ENCODE measurements at places on chromosomes 2 and 18.

DNA sequence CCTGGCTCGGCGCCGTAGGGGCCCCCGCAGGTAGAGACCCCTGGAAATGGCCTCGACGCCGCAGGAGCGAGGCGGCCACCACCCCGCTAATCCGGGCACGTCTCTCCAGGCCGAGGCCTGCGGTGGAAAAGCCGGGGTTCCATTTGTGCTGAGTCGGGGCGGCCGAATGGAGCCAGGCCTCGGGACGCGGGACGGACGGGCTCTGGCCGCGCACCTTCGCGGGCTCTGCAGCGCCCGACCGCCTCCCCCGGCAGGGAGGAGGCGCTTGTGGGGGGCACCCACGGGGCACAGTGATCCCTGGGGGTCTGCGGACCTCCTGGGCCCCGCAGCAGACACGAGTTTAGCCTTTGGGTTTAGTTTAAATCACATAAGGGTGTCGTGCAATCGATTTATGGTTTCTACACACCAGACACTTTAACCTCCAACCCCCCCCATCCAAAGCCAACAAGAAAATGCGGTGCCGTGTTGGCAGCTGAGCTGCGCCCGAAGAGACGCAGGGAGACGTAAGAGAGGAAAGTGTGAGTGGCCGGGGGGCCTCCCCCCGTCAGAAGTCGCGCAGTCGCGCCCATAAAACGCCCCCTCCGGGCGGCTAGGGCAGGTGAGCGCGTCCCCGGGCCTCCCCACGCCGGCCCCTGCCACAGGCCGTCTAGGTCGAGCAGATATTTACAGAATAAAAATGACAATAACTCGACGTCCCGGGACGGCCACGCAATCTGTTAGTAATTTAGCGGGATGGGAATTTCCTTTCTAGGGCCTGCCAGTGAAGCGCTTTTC lies 1.0 kb upstream of the NFATC1 start:
- no peak for DNase-seq

GRCh38 chr2:119544075-119544938 lies at the start of gene CFAP221:
TSS of gene CFAP221 (plus strand) at chr2:119544449. CDS start at chr2:119546132, 1,683 bp downstream.
- DNase-seq: no peak

- no peak for DNase-seq
These were observed 243.5 kb downstream of the GBX2 start for GRCh38 chr2:235924675-235925063.

- no peak for DNase-seq
These were observed 549.6 kb upstream of the CELF4 start for GRCh38 chr18:38115201-38115600.

DNA sequence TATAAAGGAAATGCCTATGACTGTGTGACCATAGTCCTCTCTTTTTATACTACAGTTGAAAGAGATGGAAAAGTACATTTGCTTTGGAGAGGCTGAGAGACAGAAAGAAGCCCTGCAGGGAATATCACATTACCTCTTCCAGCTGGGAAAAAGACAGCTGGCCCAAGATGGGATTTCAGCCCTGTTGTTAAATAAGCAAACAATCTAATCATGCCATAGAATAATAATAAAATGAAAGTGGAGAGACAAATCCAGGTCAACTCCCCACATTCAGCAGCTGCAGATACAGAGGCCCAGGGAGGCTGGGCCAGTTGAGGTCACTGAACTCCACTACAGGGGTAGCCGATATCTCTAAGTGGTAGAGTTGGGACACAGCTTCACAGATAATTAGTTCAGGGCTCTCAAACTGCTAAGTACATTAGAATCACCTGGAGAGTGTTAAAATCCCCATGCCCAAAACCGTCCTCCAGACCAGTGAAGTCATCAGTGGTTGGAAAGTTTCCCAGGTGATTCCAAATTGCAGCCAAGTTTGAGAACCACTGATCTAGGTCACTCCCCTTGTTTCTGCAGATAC lies 81.9 kb downstream of the MOGAT1 start:
- no peak for DNase-seq

GRCh38 chr18:55625901-55626300 lies 37.9 kb upstream of the TCF4 start:
- no peak for DNase-seq

DNA sequence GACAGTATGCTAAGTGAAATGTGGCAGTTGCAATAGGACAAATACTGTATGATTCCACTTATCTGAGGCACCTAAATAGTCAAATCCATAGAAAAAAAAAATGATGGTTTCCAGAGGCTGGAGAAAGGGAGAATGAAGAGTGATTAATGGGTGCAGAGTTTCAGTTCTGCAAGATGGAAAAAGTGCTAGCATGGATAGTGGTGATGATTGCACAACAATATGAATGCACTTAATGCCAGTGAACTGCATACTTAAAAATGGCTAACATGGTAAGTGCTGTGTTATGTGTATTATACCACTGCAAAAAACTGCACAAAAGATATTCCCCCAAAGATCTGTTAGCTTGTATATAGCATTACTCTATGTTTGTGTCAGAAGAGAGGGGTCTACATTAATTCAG lies 185.4 kb downstream of the INHBB start:
- DNase-seq: no peak

- no peak for DNase-seq
These were observed 28.1 kb upstream of the SLC4A10 start for GRCh38 chr2:161596148-161596547.

- no peak for DNase-seq
These were observed 16.6 kb downstream of the SOWAHC start for GRCh38 chr2:109630441-109631430.

DNA sequence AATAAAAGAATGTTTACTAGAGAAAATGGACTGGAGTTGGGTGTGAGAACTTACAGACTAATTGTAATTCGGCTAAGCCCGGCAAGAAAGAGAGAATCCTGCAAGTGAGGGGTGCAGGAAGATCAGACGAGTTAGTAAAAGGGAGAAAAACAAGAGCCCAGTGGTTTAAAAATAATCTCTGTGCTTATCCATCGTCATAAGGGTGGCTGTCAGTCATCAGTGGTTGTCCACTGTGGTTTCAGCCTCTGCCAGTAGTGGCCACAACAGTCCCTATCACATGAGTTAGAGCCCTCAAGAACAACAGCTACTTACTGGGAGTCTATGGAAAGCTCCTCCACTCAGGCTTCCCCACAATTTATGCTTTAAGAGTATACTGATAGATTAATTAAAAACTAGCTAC lies 239.8 kb downstream of the SETBP1 start:
- no peak for DNase-seq

- DNase-seq: no peak
These were observed 89.3 kb upstream of the TANK start for GRCh38 chr2:161070693-161071479.

DNA sequence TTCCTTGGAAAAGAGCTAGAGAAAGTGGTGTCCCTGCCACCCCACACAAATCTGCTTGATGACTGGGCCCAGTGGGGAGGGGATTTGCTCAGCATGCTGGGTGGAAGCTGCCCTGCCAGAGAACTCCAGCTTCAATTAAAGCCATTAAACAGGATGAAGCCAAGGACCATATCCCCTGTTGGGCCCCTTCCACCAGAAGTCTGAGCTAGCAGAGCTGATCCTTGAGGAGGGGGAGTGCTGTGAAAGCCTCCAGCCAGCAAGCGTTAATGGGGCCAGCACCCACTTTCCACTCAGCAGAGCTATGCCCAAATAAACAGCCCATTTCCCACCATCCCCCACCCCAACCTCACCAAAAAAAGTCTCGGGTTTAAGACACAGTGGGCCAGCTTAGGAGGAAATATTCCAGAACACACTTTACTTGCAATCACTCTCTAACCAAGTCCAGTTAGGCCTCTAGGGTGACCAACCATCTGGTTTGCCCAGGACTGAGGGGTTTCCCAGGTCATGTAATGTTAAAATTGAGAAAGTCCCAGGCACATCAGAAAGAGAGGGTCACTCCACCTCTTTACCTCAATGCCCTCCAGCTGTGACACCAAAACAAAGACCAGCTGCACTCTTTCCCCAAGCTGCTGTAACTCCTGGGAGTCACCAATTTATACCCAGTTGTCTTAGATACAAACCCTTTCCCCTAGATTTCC lies 132.3 kb downstream of the FOXI3 start:
- no peak for DNase-seq

- no peak for DNase-seq
These were observed 109.6 kb upstream of the KYNU start for GRCh38 chr2:142767847-142768246.

DNA sequence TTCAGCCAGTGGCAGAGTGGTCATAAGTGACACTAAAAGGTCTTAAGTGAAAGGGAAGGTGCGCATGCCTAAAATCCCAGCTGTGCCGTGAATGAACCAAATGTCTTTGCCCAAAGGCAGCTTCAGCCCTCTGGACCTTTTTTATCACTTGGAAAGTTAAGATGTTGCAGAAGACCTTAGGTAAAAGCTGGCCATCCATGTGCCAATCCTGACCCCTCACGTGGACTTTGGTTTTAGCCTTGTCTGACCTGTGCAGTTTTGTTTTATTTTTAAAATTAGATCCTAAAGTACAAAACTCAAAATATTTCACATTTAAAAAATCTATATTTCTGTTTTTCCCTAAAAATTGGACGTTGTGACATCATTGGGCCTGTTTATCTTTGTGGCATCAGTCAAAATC lies 429.5 kb downstream of the STK39 start:
- no peak for DNase-seq

DNA sequence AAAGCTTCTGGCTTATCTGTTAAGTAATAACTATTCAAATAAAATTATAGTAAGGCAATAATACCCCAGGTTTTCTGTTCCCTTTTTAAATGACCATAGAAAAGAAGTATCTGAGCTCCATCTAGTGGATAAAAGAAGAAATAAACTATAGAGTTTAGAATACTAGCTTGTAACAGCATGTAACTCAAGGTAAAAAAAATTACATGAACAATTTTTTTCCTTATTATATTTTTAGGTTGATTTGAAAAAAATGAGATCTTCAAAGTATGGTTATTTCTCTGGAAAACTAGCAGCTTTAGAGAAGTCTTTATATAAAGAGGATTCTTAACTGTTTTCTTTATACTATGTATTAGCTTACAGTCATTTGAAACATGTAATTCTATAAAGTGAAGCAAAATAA lies 58.1 kb downstream of the NCKAP1 start:
- no peak for DNase-seq

DNA sequence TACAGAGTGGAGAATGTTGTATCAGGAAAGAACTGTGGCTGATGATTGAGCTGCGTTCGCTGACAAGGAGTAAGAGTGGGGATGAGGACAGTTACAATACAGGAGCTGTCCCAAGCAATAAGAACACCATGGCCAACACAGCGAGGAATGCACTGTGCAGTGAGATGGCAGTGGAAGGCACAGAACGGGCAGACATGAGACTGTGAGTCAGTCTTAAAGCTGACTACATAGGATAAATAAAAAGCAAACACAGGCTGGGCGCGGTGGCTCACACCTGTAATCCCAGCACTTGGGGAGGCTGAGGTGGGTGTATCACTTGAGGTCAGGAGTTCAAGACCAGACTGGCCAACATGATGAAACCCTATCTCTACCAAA lies 89.8 kb downstream of the CABYR start:
- no peak for DNase-seq

- no peak for DNase-seq
These were observed 34.7 kb downstream of the TFPI start for GRCh38 chr2:187519419-187520120.

GRCh38 chr2:74328074-74328473 lies 15.1 kb downstream of the SLC4A5 start:
- no peak for DNase-seq

DNA sequence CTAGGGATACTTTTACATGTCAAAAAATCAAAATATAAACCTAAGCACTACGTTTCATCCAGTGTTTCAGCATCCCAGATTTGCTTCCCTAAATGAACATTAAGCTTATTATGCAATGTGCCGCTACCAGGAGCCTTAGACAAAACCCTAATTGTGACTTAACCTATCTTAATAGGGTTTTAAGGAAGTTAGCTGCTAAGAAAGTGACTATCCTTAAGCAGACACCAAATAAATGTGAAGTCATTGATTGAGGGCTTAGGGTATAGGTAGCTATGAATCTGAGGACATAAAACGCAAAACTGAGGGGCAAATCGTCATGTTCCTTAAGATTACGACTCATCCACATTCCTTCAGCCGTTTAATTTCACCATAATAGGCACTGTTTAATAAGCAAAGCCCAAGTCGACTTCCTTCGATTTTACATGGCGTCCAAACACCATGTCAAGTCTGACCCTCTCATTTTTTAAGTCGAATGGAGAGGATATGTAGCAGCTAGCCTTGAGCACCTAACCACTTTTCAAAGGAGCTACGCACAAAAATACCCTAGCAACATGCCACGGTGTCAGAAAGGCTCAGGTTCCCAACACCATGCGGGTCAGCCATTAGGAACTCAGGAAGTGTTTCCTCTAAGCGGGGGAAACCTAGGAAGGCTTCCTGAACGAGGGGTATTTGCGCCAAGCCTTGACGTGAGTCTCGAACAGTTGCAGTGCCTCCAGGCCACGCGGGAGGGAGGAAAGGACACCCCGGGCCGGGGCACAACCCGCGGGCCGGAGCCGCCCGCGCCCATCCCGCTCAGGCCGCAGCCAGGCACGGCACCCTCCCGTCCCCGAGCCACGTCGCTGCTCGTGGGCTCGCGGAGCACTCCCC lies 1.0 kb downstream of the HDLBP start:
- DNase-seq: no peak

- no peak for DNase-seq
These were observed 315.9 kb upstream of the ZEB2 start for GRCh38 chr2:144835634-144836350.

DNA sequence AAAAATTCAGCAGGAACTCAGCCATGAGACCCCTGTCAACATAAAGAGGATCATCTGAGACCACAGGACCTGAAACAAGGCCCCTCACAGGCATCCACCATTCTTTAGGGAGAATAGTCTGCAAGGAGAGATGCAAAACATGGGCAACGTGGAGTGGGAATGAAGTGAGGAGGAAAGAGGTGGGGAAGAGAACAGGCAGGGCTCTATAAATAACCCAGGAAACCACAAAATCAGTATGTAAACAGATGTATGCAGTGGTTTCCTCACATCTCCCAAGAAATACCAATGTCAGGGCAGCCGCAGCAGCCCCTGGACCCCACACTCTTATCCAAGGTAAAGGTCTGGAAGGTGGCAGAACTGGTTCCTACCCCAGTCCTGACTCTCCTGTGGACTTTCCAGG lies 168.5 kb downstream of the EN1 start:
- DNase-seq: no peak
